ENCODE measurements at places on chromosomes 11 and 22. TPM values are rescaled to one million over a fixed set of nuclear protein-coding genes. Genes with fewer than 3 reads are reported as not detected.

Gene GAS2
- 1.7 TPM for total RNA-seq

Gene ANKK1
- total RNA-seq: not detected

Gene TRIM51
- total RNA-seq: not detected

Gene KRTAP5-11
- not detected for total RNA-seq

Gene SPON1
- 4.3 TPM for total RNA-seq

Gene HTR3A
- total RNA-seq: 6.5 TPM

Gene CLCF1
- 0.57 TPM for total RNA-seq

Gene RFPL2
- 0.19 TPM for total RNA-seq

Gene MPPED1
- not detected for total RNA-seq

Gene CD82
- total RNA-seq: 7.9 TPM

Gene DKK3
- 30.2 TPM for total RNA-seq

Gene FAM180B
- total RNA-seq: not detected

Gene TANGO2
- 13.6 TPM for total RNA-seq

Gene OR51V1
- total RNA-seq: not detected

Gene NXPE1
- not detected for total RNA-seq

Gene CDCA5
- total RNA-seq: 87.0 TPM

Gene MRGPRF
- total RNA-seq: 11.0 TPM

Gene SCGB1A1
- not detected for total RNA-seq

Gene CNIH2
- 15.8 TPM for total RNA-seq

Gene USH1C
- total RNA-seq: 1.3 TPM

Measured in H1 (cell line).